ENCODE measurements at places on chromosomes 5 and 9. TPM values are rescaled to one million over a fixed set of nuclear protein-coding genes. Genes with fewer than 3 reads are reported as not detected.

DNA sequence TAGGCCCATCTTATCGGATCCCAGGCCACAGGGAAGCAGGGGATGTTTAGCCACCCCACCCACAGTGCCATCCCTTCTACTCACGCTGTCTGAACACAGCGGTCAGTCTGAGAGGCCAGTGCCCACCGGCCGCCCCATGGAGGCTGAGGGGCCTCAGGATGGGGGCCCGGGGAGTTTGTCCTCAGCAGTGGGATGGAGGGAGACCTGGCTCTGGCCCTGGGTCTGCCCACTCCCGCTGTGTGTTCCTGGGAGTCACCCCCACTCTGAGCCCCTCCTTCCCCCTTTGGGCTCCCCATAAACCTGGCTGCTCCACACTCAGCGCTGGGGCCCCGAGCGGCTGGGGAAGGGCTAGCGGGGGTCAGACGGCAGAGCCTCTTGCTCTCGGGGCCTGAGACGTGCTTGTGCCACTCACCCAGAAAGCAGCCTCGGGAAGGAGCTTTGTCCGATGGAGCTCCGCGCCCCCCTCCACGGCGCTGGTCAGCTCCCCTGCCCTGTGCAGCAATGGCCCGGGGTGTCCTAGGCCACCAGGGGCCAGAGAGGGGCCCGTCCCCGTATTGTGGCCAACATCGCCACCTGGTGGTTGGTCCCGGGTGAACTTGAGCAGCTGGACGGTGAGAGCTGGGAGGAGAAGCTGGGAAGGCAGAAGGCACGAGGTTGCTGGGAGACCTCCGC is 10.9 kb upstream of the LAMC3 start:
- H3K4me3 ChIP-seq: no peak overlapping the region
- no peaks in the 10 kb centered on the region for H3K36me3 ChIP-seq
- peaks cover 17% of the 10 kb centered on the region for H3K27me3 ChIP-seq
- no peak overlapping the region for H3K27ac ChIP-seq
- peak; percentile 92 for DNase-seq

GRCh38 chr5:123808461-123809380 is 296.7 kb downstream of the CSNK1G3 start:
- no peak for DNase-seq
- no peaks in the 10 kb centered on the region for H3K36me3 ChIP-seq
- H3K4me3 ChIP-seq: no peak overlapping the region
- no peak overlapping the region for H3K27ac ChIP-seq
- H3K4me1 ChIP-seq: peaks cover 56% of the 10 kb centered on the region

COL23A1 gene
- not detected for total RNA-seq

- H3K4me1 ChIP-seq: no peaks in the 10 kb centered on the region
- no peak overlapping the region for H3K4me3 ChIP-seq
- no peak overlapping the region for H3K27ac ChIP-seq
Measured at GRCh38 chr5:134554319-134555222, 29.1 kb downstream of the JADE2 start.

HBEGF gene
- 2.4 TPM for total RNA-seq

- DNase-seq: no peak
- no peaks in the 10 kb centered on the region for H3K27me3 ChIP-seq
- no peak overlapping the region for H3K4me3 ChIP-seq
- H3K27ac ChIP-seq: no peak overlapping the region
Measured at GRCh38 chr9:122307925-122308324, 43.2 kb downstream of the MRRF start.

Data from neural progenitor cell (in vitro differentiated cells).